ENCODE measurements at places on chromosomes 3 and 15.

GRCh38 chr3:14481018-14481645 is 59.0 kb downstream of the GRIP2 start:
- no peak for DNase-seq

GRCh38 chr15:81858586-81858985 is 187.2 kb downstream of the MEX3B start:
- no peak for DNase-seq

GRCh38 chr3:31724116-31724515 is 191.4 kb downstream of the STT3B start:
- no peak for DNase-seq

GRCh38 chr15:63576441-63576840 is 20.7 kb upstream of the FBXL22 start:
- DNase-seq, result no peak

GRCh38 chr3:139794469-139795265 is 116.9 kb upstream of the NMNAT3 start:
- DNase-seq, result no peak

GRCh38 chr3:183809270-183809669 is 16.1 kb downstream of the MAP6D1 start:
- DNase-seq, result no peak

DNA sequence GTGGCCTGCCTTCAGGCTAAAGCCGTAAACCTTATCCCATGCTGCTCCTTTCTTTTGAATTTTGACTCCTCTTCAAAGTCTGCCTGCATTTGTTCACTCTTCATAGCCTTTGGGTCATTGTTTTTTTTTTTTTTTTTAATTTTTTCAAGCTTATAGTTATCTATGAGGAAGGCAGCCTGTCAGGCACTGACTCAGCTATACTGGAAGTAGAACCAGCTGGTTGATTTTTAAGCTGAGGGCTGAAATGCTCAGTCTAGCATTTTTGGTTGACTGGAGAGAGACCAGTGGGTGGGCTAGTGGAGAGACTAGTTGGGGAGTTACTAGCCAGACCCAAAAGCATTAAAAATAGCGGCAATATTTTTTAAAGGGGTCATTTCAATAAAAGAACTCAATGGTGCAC is 44.1 kb downstream of the C3orf20 start:
- DNase-seq, result no peak

DNA sequence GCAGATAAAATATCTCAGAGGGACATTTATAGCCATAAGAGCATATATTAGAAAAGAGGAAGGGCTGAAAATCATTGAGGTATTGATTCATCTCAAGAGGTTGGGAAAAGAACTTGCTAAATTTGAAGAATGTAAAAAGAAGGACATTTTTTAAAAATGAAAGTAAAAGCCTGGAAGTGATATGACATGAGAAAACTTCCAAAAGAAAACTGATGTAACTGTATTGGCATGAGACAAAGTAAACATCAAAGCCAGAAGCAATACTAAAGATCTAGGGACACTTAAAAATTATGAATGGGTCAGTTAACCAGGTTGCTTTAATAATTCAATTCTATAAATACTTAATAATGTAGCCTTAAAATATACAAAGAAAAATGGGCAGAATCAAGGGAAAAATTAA is 31.9 kb downstream of the CEP63 start:
- no peak for DNase-seq

DNA sequence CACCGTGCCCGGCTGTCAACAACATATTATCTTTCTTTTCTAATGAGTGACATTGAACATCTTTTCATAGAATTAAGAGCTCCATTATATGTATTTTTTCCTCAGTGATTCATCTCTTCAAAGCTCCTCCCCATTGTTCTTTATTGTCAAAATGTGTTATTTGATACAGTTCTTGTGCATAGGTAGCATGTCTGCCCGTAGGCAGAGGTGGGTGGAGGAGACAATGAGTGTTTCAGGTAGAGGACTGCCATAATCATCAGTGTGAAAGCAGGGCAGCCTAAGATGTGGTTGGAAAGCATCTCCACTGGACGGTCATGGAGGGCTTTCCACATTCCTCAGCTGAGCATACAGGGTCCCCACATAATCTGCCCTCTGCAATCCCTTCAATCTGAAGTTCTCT is 452.0 kb upstream of the MCTP2 start:
- no peak for DNase-seq

- no peak for DNase-seq
These were observed 223.0 kb downstream of the TBL1XR1 start for GRCh38 chr3:176974279-176974678.

- DNase-seq, result no peak
These were observed 71.0 kb downstream of the THBS1 start for GRCh38 chr15:39651881-39652280.

GRCh38 chr15:63425426-63425985 is 43.9 kb upstream of the CA12 start:
- DNase-seq, result no peak
